ENCODE measurements at places on chromosomes 13 and 19.

GRCh38 chr13:46895381-46895780, 1.5 kb downstream of the HTR2A start:
- DNase-seq, result no peak

DNA sequence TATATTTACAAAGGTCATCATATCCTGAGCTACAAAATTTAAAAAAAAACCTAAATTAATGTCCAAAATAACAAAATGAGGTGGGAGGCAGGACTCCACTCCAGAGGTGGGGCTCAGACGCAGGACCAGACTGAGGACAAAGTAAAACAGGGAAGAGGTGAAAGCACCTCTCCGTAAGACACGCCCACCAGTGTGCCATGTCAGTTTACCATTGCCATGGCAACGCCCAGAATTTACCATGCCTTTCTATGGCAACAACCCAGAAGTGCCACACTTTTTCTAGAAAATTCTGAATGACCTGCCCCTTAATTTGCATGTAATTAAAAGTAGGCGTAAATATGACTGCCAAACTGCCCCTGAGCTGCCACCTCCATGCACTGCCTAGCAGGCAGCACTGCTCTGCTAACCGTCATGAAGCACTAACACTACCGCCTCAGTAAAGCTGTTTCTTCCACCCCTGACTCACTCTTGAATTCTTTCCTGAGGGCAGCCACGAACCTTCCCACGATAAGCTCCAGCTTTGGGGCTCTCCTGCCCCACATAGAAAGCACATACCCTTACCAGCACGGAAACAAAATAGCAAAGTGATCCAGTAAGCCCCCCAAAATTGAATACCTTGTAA, 22.3 kb upstream of the PDCD5 start:
- no peak for DNase-seq

DNA sequence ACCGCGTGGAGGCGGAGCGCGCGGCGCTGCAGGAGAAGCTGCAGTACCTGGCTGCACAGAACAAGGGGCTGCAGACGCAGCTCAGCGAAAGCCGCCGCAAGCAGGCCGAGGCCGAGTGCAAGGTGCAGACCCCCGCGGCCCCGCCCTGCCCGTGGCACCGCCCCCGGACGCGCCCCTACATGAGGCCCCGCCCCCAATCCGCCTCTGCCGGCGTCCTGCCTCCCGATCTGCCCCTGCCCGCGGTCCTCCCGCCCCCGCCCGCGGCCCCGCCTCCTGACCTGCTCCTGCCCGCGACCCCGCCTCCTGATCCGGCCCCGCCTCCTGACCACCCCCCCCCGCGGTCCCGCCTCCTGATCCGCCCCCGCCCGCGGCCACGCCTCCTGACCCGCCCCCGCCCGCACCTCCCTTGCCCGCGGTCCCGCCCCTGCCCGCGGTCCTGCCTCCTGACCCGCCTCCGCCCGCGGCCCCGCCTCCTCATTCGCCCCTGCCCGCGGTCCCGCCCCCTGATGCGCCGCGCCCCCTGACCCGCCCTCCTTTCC, 11.7 kb downstream of the PRR36 start:
- peak; percentile 18 for DNase-seq

- DNase-seq, result peak; percentile 7
Observed at GRCh38 chr13:45747071-45747470, 45.0 kb downstream of the CBY2 start.

DNA sequence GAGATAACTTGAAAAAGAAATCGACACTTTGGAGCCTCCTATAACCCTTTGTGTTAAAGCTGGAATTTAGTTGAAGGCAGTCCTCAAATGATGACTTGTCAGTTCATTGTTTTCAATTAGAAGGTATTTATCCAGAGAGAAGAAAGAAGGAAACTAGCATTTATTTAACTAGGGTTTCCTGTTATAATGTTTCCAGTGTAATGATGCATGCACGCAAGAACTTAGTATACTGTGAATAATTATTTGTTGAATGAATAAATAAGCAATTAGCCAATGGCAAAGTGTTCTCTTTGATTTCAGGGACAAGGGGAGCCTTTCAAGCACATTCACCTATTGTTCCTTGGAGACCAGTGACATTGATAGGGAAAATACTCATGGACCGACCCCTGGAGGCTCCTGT, 307.4 kb downstream of the KLF5 start:
- no peak for DNase-seq

GRCh38 chr19:10420444-10421239, at the start of gene PDE4A:
PDE4A (plus strand) TSS chr19:10420538; CDS start chr19:10420765, 227 bp downstream.
- DNase-seq, result no peak

DNA sequence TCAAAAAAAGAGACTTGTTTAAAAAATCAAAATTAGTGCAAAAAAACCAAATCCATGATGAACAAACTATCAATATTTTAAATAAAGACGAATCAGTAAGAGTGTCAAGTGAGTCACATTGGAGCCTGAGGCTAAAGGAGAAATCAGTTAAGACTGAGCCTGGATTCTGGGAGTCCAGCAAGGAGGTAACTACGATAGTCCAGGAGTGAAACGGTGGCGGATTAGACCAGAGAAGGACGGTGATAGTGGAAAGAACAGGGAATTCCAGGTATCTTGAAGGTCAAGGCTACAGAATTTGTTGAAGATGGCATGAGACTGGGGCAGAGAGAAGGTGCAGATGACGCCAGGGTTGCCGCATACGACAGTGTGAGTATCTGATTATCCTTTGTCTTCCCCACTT, 7.0 kb upstream of the NPAS1 start:
- DNase-seq, result no peak

- DNase-seq, result no peak
Observed at GRCh38 chr13:38979891-38980749, 10.5 kb downstream of the STOML3 start.

DNA sequence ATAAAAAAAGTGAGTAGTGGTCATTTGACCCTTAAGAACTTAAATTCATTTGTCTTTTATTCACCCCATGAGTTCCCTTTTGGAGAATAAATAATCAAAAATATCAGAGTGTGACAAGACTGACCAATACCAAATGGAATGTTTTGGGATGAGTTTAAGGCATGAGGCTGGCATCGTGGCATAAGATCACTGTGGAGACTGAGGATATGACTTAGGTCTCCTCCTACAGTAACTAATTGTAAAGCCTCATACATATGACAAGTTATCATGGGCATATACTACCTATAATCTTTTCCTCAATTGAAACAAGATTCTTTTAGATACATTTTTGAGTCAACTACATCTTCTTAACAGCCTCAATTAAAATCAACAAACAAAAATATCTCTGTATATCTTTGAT, 782.0 kb downstream of the SLITRK1 start:
- no peak for DNase-seq

- DNase-seq, result no peak
Observed at GRCh38 chr13:43264458-43264857, 241.1 kb downstream of the DNAJC15 start.

- peak; percentile 65 for DNase-seq
Observed at GRCh38 chr13:29849071-29849631, 1.3 kb downstream of the UBL3 start.

GRCh38 chr19:8831832-8832131, 322 bp downstream of the ZNF558 start:
- no peak for DNase-seq

DNA sequence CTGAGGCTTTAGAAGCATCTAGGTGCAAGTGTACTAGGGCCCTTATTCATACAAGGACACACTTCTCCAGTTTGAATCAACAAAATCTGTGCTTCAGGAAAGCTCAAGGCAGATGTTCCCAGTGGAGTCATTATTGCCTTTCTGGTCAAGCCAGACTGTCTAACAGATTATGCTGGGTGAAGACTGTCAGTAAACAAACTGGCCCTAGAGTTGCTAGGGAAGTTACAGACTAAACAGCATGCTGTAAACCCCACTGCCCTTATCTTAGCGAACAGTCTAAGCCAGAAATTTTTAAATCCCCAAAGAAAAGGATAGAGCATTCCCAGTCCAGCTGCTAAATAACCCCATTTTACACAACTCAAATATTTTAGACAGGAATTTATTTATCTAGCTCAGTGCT, 1701.3 kb upstream of the PRR20A start:
- no peak for DNase-seq

- no peak for DNase-seq
Observed at GRCh38 chr13:31530922-31531321, 208.4 kb upstream of the RXFP2 start.

DNA sequence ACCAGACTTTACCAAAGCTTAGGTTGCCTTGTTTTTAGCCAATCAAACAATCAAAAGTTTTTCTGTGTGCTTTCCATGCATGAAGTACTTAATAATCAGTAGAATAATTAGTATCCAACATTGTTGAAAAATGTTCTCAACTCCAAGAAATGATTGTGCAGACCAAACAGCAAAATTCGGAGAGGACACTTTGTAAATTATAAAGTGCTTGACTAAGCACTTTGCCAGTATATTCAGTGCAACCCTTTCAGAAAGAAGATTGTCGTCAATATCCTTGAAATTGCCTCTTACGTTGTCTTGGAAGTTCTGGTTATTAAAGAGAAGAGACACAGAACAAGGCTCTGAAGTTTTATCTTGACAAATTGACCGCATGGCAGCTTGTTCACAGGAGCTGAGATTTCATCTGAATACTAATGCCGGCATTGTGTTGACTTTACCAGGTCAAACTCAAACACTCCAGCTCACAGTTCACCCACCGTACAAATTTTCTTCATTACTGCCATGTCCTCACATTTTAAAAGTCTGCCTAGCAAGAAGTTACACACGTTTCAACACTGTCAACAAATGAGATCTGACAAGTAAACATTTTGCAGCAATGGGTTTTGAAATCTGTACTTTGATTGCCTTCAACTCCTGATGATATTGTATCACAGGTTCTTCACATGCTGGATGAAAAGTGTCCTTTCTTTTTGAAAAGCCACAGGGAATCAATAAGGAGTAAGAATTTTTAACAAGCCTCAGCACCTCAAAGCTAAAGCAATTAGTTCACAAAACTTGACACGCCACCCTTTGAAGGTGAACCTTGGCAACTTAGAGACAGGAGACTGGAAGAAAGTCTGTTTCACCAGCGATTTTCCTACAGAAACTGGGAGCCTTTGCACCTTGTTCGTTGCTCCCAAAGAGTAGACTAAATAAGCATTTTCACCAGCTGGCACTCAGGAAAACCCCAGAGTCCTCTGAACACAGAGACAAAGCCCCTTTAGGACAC, 150.9 kb downstream of the RFC3 start:
- DNase-seq, result no peak

DNA sequence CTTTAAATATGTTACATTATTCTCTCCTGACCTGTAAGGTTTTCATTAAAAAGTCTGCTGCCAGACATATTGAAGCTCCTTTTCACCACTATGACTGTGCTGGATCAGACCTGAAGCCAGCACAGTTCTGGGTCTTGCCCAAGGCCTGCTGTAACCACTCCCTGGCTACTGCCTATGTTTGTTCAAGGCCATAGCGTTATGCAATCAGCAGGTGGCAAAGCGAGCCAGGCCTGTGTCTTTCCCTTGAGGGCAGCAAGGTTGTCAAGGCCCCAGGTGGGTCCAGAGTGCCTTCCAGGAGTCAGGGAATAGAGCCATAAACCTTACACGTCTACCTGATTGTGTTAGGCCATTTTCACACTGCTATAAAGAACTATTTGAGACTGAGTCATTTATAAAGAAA, 496.8 kb upstream of the PCDH9 start:
- no peak for DNase-seq

GRCh38 chr13:113820813-113821651, 42.8 kb downstream of the GAS6 start:
- no peak for DNase-seq

DNA sequence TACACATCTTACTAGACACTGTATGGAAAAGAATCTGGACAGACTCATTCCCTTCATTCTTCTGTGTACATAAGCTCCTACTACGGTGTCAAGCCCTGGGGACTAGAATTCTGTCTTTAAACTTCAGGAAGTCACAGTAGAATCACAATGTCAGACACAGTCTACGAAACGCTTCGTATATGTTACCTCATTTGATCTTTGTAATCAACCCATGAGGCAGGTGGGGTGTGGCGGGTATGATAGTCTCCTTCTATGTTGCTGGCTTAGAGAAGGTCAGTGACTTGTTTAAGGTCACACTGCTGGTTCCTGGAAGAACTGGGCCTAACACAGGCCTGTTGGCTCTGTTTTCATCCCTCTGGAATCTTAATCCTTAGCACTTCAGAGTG, 32.2 kb upstream of the TPT1 start:
- no peak for DNase-seq

- peak; percentile 18 for DNase-seq
Observed at GRCh38 chr13:44974056-44974793, 15.0 kb downstream of the NUFIP1 start.

DNA sequence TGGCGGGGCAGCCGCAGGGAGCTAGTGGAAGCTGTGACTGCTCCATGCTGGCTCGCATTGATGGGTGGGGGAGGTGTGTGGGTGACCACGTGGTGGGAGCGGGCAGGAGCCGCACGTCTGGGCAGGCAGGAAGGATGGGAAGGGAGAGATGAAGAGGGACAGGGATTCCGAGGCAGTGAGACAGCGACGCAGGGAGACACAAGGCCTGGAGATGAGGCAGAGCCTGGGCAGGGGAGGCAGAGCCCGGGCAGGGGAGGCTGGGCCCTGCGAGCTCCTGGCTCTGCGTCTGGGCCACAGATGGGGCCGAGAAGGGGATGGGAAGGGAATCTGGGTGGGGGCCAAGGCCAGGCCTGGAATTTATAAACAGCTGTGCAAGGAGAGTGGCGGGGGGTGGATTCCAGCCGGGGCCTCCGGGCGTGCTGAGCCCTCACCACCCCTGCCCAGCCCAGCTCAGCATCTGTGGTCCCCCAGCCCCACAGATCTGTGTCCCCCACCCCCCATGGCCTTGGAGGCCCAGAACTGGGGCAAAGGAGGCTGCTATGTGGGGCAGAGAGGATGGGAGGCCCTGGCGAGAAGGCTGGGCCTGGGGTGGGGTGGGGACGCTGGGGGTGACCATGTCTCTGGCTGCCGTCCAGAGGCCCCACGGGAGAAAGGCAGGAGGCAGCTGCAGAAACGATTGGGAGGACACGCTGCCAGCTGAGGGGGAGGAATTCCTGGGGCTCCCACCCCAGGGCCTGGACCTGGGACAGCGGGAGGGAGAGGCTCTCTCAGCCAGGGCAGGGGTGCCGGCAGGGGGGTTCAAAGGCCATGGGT, 6.0 kb downstream of the EHD2 start:
- DNase-seq, result no peak

DNA sequence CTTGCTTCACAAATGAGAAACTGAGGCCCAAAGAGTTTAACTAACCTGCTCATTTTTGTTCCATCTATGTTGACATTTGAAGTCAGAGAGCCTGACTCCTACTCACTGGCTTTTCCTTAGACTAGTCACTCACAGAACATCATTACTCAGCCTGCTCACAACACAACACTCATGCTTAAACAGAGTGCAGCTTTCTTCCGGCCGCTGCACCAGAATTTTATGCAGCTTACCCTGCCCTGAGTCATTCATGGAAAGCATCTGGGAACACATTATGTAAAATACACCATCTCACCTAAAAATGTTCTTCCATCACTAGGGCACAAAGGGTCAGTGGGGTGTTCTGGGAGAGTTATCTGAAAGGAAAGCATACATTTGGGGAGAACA, 303.4 kb downstream of the SPRY2 start:
- peak; percentile 79 for DNase-seq

- DNase-seq, result no peak
Observed at GRCh38 chr13:113216254-113217048, 7.0 kb downstream of the CUL4A start.

- no peak for DNase-seq
Observed at GRCh38 chr19:7554990-7555864, 19.7 kb downstream of the PNPLA6 start.
